ENCODE measurements at places on chromosomes 1 and 21.

DNA sequence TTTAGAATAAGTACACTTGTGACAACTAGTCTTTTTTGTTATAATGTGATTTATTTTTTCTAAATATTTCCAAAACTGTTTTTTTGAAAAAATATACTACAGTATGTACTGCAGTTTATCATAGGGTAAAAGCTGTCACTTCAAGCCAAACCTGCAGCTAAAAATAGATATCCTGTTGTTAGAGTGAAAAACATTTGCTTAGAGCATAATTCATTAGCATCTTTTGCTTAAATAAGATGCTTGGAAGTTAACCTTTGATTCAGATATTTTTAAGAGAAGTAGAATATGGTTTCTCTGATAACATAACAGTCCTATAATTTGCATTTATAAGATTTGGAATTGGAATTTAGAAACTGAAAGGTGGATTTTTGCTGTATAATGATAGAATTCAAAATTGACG lies 21.5 kb downstream of the PRKACB start:
- DNase-seq: no peak

DNA sequence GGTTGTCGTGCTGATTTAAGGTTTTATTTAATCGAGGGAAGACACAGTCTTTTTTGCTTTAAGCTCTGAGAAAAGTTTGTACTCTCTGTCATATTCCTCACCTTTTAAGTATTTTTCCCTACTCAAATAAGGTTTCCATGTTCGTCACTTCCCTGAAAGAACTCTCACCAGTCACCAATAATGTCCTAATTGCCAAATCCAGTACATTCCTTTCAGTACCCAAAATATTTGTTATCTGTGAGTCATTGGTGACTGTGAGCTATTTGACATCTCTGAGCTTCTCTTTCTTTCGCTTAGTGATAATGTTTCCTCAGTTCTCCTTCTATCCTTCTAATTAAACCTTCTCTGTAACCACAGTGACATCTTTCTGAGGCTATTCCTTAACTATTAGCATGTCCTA lies 874.2 kb upstream of the ADGRL2 start:
- no peak for DNase-seq

DNA sequence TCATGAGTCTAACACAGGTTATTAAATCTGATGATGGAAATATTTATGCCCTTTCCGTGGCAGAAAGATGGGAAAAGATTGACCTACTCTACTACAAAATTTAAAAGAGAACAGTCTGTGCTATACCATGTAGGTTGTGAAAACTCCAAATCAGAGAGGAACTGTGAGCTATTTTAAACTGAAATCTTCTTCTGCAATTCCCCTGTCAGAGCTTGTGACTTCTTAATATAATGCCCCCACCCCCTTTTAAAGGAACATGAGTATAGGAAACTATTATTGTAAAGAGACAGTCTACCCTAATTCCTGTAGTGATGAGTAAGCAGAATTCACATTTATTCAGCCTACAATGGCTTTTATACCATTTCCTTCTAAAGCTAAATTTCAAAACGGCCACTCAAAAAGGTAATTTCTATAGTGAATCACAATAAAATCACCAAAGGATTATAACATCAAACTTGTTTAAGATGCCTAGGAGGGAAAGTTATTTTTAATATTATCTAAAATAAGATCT lies 11.7 kb downstream of the DSCAM start:
- DNase-seq: no peak

DNA sequence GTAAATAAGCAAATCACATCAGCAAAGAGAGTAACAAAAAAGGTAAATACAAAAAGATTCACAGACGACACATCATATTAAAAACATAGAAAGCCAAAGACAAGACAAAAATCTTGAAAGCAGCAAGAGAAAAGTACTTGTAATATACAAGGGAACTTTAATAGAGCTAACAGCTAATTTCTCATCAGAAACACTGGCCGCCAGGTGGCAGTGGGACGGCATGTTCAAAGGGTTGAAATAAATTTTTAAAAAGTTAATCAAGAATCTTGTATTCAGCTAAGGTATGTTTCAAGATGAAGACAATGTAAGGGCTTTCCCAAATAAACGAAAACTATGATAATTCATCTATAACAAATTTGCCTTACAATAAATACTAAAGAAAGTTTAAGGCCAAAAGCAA lies 358.1 kb downstream of the LRRIQ3 start:
- no peak for DNase-seq

GRCh38 chr1:9249534-9250410 lies 15.2 kb downstream of the H6PD start:
- no peak for DNase-seq

- peak; percentile 65 for DNase-seq
Measured at GRCh38 chr1:85372683-85373377, 92.1 kb downstream of the DDAH1 start.

All from GM04503 (cell line).